ENCODE measurements at places on chromosomes 7 and 10. TPM values are rescaled to one million over a fixed set of nuclear protein-coding genes. Genes with fewer than 3 reads are reported as not detected.

NPY4R gene
- total RNA-seq, result 3.1 TPM

DNA sequence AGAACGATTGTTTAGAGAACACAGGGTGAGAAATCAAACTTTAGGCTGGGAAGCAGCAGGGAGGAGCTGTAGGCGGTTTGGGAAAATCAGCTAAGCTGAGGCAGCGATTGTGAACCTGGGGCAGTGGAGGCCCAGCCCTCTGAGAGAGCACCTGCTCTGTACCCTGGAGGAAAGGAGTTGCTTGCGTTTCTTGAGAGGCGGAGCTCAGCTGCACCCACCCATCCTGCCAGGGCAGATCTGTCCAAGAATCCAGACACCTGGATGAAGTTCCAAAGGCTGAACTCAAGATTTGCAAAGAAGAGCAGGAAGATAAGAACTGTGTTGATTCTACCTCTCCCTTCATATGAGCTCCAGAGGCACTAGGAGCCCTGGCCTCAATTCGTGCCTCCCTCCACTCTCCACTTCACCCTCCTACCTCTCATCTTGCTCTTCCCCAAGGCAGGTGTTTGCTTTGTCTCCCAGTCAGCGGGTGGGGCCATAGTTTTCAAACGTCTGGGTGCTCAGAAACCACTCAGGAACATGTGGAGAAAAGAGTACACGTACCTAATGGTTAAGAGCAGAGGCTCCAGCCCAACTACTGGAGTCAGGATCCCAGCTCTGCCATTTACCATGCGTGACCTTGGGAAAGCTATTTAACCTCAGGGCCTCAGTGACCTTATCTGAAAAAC, 21.5 kb upstream of the TMEM213 start:
- no peak for DNase-seq

DNA sequence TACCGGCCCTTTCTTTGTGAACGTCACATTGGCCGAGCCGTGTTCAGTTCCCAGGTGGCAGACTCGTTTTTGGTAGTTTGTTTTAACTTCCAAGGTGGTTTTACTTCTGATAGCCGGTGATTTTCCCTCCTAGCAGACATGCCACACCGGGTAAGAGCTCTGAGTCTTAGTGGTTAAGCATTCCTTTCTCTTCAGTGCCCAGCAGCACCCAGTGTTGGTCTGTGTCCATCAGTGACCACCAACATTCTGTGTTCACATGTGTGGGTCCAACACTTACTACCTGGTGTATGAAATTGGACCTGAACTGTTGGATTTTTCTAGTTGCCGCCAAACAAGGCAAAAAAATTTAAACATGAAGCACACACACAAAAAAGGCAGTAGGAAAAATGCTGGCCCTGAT, 9.9 kb upstream of the CSGALNACT2 start:
- DNase-seq, result no peak

- DNase-seq, result no peak
These were observed 1.4 kb downstream of the RAB11FIP2 start for GRCh38 chr10:118045158-118045836.

GRCh38 chr7:81560708-81561107, 209.1 kb downstream of the HGF start:
- DNase-seq, result no peak

GRCh38 chr7:30525429-30525828, 20.8 kb upstream of the GGCT start:
- DNase-seq, result peak; percentile 28

- no peak for DNase-seq
These were observed 22.0 kb upstream of the CYP2C9 start for GRCh38 chr10:94916423-94916822.

DNA sequence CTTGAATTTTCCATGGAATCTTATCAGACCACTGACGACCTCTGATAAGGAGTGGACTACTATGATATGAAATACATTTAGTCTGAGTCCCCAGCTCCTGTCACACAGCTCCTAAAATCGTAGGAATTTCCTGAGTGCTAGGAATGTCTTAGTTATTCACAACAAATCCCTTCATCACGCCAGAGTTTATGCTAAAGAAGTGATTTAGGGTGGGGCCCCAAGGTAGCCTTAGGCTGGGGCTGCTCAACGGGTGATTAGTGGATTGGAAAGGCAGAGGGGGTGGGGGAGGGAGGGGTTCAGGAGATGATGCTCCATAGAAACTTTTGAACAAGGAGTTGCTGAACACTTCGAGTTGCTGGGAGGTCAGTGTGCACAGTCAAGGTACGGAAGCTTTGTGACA, 7.0 kb upstream of the TET1 start:
- DNase-seq, result no peak
